ENCODE measurements at places on chromosomes 6 and 20. TPM values are rescaled to one million over a fixed set of nuclear protein-coding genes. Genes with fewer than 3 reads are reported as not detected.

The MLIP gene
- not detected for total RNA-seq

The SNX14 gene
- total RNA-seq, result 18.8 TPM

The BEND3 gene
- total RNA-seq, result 2.0 TPM

The XPO5 gene
- 74.9 TPM for total RNA-seq

The ZBTB9 gene
- total RNA-seq, result 6.5 TPM

The TMC2 gene
- not detected for total RNA-seq

The IYD gene
- total RNA-seq, result not detected

The MATN4 gene
- total RNA-seq, result 1.0 TPM

The RIMS4 gene
- total RNA-seq, result 0.07 TPM

The ABHD16B gene
- total RNA-seq, result not detected

The SLPI gene
- total RNA-seq, result not detected

The RBBP8NL gene
- total RNA-seq, result not detected

All from activated naive CD4-positive, alpha-beta T cell treated with anti-CD3 and anti-CD28 coated beads for 36 hours (primary cell).